ENCODE measurements at places on chromosomes 16 and 17.

DNA sequence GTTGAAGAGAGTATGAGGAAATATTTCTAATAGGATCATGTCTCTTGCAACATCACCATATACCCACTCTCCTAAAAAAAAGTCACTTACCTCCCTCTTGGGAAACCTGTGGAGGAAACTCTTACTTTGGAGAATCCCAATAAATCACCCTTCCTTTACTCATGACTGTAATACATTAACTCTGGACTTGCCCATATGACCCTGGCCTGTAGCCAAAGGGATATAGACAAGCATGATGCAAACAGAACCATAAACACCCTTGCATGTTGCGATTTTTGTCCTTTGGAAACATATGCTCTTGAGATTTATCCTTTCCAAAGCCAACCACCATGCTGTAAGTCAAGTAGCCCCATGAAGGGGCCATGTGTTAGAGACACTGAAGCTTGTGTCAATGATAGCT lies 19.5 kb downstream of the CDH11 start:
- no peak for DNase-seq

DNA sequence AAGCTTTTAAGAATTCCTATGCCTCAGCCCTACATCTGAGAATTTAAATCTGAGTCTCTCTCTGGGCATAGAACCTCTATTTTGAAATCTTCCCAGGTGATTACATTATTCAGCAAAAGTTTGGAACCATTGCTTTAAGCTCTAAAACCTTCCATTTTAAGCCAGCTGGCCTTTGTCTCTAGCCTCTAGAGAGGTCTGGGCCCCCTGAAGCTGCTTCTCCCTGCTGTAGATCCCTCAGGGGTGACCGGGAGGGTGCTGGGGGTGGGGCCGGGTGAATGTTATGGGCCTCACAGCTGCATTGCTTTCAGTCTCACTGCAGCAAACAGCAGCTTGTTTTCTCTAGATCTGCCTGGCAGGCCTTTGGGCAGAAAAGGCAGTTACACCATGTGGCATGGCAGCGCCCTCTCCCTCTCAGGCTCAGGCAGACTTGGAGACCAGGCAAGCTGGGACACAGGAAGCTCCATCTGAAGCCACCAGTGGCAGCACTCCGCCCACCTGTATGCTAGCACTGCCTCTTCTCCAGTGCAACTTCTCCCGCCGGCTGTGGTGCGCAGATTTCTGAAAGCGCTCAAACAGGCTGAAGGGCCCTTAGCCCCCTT lies 66.3 kb downstream of the MPRIP start:
- DNase-seq, result no peak

DNA sequence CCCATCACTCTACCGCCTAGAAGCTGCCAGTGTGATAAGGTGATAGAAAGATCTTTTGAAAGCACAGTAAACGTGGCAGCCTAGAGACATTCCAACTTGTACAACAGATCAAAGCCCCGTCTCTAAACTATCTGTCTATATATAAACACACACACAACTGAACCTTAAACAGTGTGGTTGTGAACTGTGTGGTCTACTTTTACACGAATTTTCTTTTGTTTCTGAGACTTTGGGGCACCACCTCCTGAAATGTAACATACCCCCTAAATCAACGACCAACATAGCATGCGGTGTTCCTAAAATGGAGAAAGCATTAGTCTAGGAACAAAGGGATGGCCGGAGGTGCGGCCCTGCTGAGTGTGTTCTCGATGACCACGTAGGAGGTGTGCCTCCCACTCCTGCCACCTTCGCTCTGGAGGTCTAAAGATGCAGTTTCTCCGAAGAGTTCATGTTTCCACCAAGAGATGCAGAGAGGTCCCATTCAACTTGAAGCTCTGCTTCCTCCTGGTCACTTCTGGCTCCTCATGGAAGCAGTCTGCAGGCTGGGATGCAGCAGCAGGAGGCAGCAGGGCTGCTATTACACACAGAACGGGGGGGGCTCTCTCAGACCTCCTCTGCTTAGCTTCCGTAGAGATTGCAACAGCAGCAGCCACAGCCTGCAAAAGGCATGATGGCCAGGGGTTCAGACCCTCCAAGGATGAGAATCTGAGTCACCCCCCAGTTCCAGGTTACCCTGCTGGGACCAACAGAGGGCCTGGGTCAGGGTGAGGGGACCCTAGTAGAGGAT lies 22.6 kb upstream of the USP10 start:
- no peak for DNase-seq

- DNase-seq, result no peak
Observed at GRCh38 chr17:80881306-80881705, 110.3 kb upstream of the CHMP6 start.

- DNase-seq, result no peak
Observed at GRCh38 chr17:80053102-80053501, 16.7 kb downstream of the CCDC40 start.

DNA sequence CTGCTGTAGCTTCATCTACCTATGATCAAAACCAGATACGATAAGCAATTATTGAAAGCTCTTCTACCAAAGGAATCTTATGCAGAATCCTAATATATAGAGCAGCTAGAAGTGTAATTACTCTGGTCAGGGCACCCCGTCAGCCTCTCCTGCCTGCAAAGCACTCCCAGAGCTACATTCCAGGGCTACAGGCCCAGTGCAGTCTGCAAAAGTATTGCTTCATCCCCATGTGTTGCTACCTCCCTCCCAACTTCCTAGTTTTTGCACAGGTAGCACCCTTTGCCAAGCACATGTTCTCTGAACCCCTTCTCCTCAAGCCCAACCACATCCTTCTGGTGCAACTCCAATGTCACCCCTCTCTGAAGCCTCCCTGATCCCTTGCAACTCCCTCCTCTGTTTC lies 7.0 kb downstream of the CES5A start:
- DNase-seq, result no peak

DNA sequence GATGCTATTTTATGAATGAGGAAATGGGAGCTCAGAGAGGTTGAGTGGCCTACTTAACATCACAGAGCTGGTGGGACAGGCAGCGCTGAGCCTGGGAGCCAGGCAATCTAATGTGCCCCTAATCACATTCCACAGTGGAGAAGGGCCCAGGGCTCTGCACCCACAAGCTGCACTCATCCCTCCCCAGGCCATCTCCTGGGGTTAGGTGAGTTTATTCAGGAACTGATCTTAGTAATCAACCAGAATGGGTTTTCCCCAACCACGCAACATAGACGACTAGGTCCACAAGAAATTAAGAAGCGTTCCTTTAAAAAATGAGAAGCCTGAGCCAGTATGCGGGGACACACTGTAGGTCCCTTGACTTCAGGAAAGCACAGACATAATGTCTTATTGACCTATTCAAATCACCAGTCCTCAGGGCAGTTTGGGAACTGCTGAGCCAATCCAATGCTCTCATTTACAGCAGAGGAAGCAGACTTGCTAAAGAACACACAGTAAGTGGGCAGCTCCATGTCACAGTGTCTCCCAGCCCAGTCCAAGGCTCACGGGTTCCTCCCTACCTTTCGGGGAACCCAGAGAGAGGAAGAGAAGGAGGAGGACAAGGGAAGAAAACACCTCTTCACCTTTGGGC lies 2.3 kb downstream of the MPP3 start:
- no peak for DNase-seq

- DNase-seq, result no peak
Observed at GRCh38 chr17:7750321-7750821, 32.8 kb downstream of the DNAH2 start.

DNA sequence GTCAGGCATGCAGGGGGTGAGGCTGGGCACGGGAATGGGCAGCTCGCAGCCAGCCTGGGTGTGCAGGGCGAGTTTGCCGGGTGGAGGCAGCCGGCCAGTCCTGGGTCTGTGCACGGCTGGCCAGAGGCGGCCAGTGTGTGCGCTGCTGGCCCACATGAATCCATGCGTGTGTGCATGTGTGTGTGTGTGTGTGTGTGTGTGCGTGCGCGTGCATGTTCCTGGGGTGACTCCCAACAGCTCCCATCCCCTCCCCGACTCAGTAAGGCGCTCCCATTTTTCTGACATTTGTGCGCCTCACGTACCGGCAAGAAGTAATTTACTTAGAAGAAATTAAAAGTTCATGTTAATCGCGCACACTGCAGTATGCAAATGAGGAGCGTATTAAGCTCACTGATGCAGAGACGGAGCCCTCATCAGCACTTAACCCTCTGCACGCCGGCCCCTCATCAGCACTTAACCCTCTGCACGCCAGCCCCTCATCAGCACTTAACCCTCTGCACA lies 55.4 kb upstream of the ACSF3 start:
- no peak for DNase-seq

DNA sequence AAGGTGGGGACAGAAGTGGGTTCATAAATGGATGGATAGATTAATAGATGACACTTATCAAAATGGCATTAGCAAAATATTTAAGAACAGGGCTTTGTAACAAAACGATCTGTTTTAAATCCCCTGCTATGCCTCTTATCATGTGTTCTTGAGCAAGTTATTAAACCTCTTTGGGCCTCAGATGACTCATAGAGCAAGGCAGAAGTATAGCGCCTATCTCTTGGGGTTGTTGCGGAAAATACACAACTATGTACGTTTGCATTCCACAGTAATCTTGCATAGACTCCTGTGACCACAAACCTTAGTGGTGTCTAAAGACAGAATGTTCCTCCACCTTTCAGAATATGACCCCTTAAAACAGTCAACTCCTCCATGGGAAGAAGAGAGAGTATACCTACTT lies 116.8 kb downstream of the CDYL2 start:
- DNase-seq, result no peak

DNA sequence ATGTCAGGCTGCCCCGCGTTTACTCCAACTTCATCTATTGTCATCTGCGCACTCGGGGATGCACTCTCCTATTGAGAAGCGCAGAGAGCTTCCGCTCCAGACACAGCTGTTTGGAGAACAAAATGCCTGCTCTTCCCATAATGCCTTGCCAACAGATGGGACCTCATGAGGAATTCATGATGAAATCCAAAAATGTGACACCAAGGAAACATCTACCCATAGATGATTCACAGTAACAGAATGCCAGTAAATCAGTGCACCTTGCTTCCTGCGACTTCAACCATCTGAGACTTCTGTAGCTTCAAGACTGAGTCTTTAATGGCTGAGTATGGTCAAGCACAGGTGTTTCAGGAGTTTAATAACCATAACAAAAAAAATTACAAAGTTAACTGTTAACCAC lies 1144.9 kb upstream of the GOT2 start:
- DNase-seq, result no peak

- no peak for DNase-seq
Observed at GRCh38 chr17:57984261-57984890, 3.7 kb downstream of the VEZF1 start.

GRCh38 chr16:66332634-66333610 lies 33.6 kb upstream of the CDH5 start:
- DNase-seq, result no peak

- DNase-seq, result peak; percentile 92
Observed at GRCh38 chr16:4313563-4314531, 2.0 kb upstream of the GLIS2 start.

DNA sequence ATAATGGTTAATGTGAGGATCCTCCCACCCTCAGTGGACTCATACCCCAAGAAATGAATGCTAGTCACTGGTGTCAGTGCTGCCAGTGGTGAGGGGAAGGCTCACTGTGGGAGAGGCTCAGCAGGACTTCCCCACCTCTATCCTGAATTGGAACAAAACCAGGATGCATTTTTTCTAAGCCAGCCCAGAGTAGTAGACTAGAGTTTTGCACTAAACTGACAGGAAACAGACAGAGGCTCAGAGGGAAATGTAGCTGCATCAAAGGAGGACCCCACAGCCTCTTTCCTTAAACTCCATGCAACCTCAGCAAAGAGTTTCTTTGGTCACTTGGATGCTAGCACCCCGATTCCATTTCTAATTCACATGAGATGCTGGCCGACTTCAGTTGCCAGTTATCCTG lies 10.7 kb upstream of the SKAP1 start:
- no peak for DNase-seq

GRCh38 chr16:82567175-82567574 lies 59.6 kb upstream of the CDH13 start:
- no peak for DNase-seq

DNA sequence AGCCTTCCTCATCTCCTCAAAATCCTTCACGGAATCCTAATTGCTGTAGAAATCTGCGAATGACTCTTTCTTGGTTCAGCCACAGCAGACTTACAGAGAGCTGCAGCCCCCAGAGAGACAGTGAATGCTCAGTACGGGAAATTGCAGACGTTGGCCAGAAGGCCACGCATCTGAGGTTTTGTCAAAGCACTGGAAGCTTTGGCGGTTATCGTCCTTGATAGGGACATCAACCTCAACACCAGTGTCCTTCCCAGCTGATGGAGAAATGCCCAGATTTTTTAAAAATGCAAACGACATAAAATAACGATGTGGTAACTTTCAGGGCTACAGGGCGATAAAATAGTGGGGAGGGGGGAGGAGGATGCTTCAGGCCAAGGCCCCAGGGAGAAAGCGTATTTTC lies 166.6 kb upstream of the CIBAR2 start:
- DNase-seq, result no peak

GRCh38 chr16:81946206-81946605 lies 65.1 kb downstream of the SDR42E1 start:
- DNase-seq, result no peak

DNA sequence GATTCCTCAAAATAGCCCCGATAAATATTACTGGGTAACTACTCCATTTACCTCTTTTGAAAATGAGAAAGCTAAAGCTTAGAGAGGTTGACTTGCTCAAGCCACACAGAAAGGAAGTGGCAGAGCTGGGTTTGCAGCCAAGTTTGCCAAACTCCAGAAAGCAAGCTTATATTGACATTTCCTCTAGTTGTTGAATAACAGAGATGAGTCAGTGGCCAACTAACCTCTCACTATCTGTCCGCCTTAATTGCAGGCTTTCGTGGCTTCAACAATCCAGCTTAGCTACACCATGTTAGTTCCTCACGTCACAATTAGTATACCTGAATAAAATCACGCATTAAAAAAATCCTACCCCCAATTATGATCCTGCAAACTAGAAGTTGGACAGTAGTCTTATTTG lies 151.7 kb downstream of the CNTNAP4 start:
- peak; percentile 5 for DNase-seq

DNA sequence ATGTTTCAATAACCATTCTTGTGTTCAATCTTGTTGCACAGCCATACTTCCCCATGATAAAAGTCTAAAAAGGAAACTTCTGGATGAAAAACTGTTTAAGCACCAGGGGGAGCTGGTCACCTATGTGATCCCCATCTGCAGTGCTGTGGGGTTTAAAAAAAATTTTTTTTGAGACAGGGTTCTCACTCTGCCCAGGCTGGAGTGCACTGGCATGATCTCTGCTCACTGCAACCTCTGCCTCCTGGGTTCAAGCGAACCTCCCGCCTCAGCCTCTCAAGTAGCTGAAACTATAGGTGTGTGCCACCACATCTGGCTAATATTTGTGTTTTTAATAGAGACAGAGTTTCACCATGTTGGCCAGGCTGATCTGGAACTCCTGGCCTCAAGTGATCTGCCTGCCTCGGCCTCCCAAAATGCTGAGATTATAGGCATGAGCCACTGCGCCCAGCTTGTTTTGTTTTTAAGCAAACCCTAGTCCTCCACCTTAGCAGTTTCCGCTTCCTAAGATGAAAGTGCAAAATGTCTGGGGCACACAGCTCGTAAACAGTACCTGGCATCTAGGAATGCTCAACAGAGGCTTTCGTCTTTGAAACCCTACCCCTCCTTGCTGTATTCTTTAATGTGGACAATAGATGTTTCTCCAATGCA lies 25.4 kb downstream of the DNAJA2 start:
- peak; percentile 61 for DNase-seq

GRCh38 chr17:83052241-83052564 lies 27.2 kb upstream of the METRNL start:
- DNase-seq, result no peak

Data from Caco-2 (cell line).